ENCODE measurements at places on chromosomes 3 and 15. TPM values are rescaled to one million over a fixed set of nuclear protein-coding genes. Genes with fewer than 3 reads are reported as not detected.

GRCh38 chr3:188397766-188398705 is 244.1 kb downstream of the LPP start:
- H3K36me3 ChIP-seq, result no peaks in the 10 kb centered on the region
- no peak overlapping the region for H3K27ac ChIP-seq
- no peaks in the 10 kb centered on the region for H3K27me3 ChIP-seq

DNA sequence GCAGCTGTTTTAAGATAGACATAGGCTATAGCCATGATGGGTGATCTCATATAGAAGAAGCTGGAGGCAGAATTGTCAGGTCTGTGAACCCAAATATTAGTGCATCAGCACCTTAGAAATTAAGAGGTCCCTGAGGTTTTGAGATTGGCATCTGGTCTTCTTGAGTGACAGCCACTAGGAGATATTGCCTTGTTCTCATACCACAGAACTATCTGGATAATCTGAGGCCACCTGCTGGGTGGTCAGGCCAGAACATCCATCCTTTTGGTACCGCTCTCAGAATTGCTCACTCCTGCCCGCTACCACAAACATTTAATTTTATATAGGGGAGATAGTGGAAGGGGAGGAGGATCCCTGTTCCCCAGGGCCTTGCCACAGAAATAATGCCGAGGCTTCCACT is 210.6 kb upstream of the ZPLD1 start:
- peaks cover 5% of the 10 kb centered on the region for H3K4me1 ChIP-seq
- no peaks in the 10 kb centered on the region for H3K36me3 ChIP-seq
- H3K27me3 ChIP-seq, result no peaks in the 10 kb centered on the region
- H3K4me3 ChIP-seq, result no peak overlapping the region
- DNase-seq, result no peak

DNA sequence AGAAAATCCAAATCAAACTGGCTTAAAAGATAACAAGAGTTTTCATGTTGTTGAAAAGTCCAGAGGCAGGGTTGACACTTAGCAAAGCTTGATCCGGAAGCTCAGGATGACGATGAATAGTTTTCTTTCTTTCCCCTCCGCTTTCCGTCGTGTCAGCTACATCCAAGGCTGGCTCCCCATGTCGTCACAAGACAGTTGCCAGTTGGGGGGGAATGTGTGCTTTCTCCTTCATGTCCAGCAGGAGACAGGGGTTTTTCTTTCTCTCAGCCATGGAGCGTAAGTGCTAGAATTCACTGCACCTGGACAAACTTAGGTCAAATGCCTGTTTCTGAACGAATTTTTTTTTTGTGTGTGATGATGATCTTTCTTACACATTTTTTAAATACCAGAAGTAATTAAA is 273.8 kb upstream of the RGMA start:
- no peak overlapping the region for H3K27ac ChIP-seq
- no peaks in the 10 kb centered on the region for H3K36me3 ChIP-seq
- no peaks in the 10 kb centered on the region for H3K27me3 ChIP-seq
- no peaks in the 10 kb centered on the region for H3K4me1 ChIP-seq

DNA sequence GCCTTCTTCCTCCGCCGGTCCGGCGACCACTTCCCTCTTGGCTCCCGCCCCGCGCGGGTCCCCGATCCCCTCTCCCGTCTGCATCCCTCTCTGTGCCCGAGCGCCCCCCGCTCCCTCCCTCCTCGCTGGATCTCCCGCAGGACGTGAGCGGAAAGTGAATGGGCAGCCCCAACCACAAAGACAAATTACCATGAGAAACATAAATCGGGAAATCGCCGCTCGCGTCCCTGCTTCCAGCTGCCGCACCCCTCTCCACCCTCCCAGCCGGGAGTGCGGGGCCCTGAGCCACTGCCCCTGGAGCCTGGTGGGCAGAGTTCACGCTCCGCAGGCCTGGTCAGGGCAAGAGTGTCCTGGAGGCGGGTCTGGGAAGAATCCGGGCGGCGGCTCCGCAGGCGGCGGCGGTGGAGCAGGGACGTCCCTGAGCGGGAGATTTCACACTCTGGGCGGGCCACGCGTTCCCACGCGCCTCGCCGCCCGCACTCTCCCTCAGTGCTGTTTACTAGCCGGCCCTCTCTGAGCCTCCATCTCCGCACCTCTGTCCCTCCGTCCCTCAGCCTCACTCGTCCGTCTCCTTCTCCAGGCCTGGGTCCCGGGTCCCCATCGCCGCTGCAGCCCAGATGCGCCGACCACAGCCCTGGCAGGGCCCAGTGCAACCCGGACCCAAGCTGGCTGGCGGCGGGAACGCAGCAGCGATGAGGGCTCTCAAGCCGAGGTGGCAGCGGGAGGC is 835 bp downstream of the SEMA5B start:
- H3K27me3 ChIP-seq, result no peaks in the 10 kb centered on the region
- DNase-seq, result no peak
- peaks cover 24% of the 10 kb centered on the region for H3K4me1 ChIP-seq
- no peak overlapping the region for H3K27ac ChIP-seq
- H3K4me3 ChIP-seq, result peak overlapping the region; percentile 77

GRCh38 chr15:47908486-47908885 is 191.2 kb downstream of the SEMA6D start:
- no peak overlapping the region for H3K27ac ChIP-seq
- no peaks in the 10 kb centered on the region for H3K27me3 ChIP-seq
- H3K36me3 ChIP-seq, result no peaks in the 10 kb centered on the region
- H3K4me1 ChIP-seq, result peaks cover under 1% of the 10 kb centered on the region
- H3K4me3 ChIP-seq, result no peak overlapping the region
- DNase-seq, result no peak

- H3K4me3 ChIP-seq, result no peak overlapping the region
- H3K27ac ChIP-seq, result no peak overlapping the region
- no peaks in the 10 kb centered on the region for H3K27me3 ChIP-seq
- H3K4me1 ChIP-seq, result peaks cover 83% of the 10 kb centered on the region
- no peak for DNase-seq
These were observed 53.7 kb downstream of the CHSY1 start for GRCh38 chr15:101198031-101198575.

DNA sequence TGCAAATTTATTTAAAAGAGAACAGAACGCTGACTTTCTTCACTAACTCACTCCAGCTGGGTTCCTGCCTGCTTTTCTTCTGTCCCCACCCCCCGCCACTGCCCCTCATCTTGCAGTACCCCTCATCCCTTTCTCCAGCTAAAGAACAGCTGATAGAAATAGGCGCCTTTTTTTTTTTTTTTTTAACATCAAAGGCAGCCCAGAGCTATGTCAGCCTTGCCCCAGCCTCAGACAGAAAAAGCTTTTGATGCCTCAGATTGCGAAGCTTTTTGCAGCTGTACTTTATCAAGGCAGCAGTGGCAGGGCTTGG is 1.8 kb downstream of the CADPS start:
- peak overlapping the region; percentile 64 for H3K4me3 ChIP-seq
- peaks cover 14% of the 10 kb centered on the region for H3K4me1 ChIP-seq
- DNase-seq, result no peak
- no peak overlapping the region for H3K27ac ChIP-seq
- peaks cover 10% of the 10 kb centered on the region for H3K27me3 ChIP-seq
- H3K36me3 ChIP-seq, result no peaks in the 10 kb centered on the region

DNA sequence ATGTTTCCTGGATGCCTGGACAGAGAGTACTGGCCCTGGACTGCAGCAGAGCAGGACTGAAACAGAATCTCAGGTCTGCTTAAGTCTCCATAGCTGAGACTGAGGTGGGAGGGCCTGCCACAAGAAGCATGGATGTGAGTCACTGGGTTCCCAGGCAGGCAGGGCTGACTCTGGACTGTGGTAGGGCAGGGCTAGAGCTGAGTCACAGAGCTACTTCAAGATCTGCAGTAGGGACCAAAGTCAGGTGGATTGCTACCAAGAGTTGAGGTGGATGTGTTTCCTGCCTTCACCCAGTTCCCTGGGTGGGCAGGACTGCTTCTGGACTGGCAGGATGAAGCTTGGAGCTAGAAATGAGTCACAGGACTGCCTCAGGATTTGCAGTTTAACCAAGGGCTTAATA is 282.9 kb downstream of the AGBL1 start:
- no peak for DNase-seq
- no peak overlapping the region for H3K4me3 ChIP-seq
- no peaks in the 10 kb centered on the region for H3K27me3 ChIP-seq
- no peaks in the 10 kb centered on the region for H3K4me1 ChIP-seq
- H3K36me3 ChIP-seq, result no peaks in the 10 kb centered on the region

- H3K27me3 ChIP-seq, result no peaks in the 10 kb centered on the region
- no peak for DNase-seq
- no peak overlapping the region for H3K4me3 ChIP-seq
- no peak overlapping the region for H3K27ac ChIP-seq
These were observed 233.4 kb downstream of the SQOR start for GRCh38 chr15:45868109-45868691.

- no peak overlapping the region for H3K4me3 ChIP-seq
- DNase-seq, result no peak
- no peaks in the 10 kb centered on the region for H3K36me3 ChIP-seq
- H3K27me3 ChIP-seq, result no peaks in the 10 kb centered on the region
- no peak overlapping the region for H3K27ac ChIP-seq
- peaks cover 6% of the 10 kb centered on the region for H3K4me1 ChIP-seq
These were observed 289.5 kb downstream of the NEK10 start for GRCh38 chr3:27079427-27080257.

GRCh38 chr3:66469220-66469640 is 31.6 kb downstream of the LRIG1 start:
- H3K36me3 ChIP-seq, result no peaks in the 10 kb centered on the region
- no peak overlapping the region for H3K4me3 ChIP-seq

DNA sequence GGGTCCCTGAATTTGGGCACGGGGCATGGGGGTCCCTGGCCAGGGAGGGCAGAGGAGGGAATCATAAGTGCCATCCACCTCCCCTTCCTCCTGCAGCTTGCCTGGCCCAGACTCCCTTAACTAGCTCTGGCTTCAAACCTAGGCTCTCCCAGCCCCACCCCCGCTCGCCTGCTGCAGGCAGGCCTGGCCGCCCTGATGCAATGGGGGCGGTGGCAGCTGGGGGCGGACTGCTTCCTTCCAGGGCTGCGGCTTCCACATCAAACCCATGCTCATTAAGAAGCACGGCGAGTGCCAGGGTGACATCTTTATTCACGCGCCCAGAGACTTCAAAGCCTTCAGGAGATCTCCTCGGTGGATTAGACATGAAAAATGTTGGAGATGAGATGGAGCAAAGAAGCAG is 123.1 kb downstream of the TPRA1 start:
- no peak overlapping the region for H3K27ac ChIP-seq
- no peaks in the 10 kb centered on the region for H3K4me1 ChIP-seq
- no peaks in the 10 kb centered on the region for H3K36me3 ChIP-seq
- no peaks in the 10 kb centered on the region for H3K27me3 ChIP-seq
- no peak overlapping the region for H3K4me3 ChIP-seq
- no peak for DNase-seq

- no peaks in the 10 kb centered on the region for H3K36me3 ChIP-seq
- H3K27ac ChIP-seq, result no peak overlapping the region
- H3K4me3 ChIP-seq, result no peak overlapping the region
- H3K4me1 ChIP-seq, result no peaks in the 10 kb centered on the region
- no peak for DNase-seq
- no peaks in the 10 kb centered on the region for H3K27me3 ChIP-seq
These were observed 404.3 kb downstream of the AGBL1 start for GRCh38 chr15:86483936-86484335.

KLHL6 gene
- 10.2 TPM for total RNA-seq

PRKCI gene
- 52.9 TPM for total RNA-seq

All from thoracic aorta (tissue), 2 donors.